Ascending aorta (tissue), 2 donors: ENCODE measurements at places on chromosomes 16 and 17.
A peak's percentile ranks its signal among the peaks of the same experiment; 100 is the strongest.

DNA sequence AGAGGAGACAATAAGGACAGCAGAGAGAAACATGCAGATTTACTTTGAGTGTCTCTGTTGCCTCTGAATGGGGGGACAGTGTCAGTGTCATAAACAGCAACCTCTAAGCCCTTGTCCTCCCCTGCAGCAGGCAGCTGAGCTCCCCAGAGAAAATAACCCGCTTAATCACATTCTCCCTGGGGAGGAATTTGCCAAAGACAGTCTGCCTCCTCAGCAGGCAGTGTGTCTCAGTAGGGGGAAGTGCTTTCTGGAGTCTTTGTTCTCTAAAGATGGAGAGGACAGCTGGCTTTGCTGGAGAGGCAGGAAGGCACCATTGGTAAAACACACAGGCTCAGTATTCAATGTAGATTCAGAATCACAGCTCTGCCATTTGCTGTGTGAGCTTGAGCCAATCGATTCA is 16.1 kb downstream of the TEKT5 start:
- no peak for DNase-seq

DNA sequence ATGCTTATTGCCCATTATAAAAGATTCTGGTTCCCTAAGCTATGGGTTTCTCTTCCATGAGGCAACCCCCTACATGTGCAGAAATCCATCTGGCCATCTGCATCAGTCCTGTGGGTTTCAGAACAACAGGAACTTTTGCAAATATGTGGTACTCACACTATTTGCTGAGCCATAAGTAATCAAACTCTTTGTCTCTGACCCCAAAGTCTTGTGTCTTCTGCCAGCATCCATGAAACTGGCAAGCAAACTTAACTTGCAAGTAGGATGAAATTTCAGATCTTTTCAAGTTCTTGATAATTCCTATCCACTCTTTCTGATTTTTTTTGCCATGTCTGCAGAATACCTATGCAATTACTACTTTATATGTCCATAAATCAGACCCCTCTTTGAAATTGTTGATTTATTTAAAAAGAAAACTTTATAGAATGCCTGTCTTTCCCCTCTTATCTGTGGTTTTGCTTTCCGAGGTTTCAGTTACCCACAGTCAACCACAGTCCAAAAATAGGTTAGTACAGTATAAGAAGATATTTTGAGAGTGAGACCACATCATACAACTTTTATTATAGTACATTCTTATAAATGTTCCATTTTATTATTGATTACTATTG is 158.4 kb upstream of the IRX3 start:
- DNase-seq = no peak

GRCh38 chr17:8868529-8868951 is 1.1 kb upstream of the PIK3R6 start:
- peak; percentile 9 for DNase-seq

DNA sequence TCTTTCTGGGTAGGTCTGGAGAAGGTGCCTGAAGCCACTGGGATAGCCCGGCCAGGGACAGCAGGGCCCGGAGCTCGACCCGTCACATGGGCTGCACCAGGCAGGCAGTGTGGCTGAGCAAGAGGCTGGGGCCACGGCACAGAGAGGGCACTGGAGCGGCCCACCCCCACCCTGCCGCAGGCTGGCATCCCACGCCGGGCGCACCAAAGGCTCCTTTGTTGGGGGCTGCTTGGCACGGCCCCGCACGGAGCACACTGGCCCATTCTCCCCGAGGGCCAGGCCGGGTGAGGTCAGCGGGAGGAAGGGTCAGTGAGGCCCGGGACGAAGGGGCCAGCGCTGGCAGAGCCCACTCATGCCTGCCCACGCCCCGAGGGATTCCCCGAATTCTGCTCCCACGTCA is 36.5 kb upstream of the PVALEF start:
- no peak for DNase-seq

DNA sequence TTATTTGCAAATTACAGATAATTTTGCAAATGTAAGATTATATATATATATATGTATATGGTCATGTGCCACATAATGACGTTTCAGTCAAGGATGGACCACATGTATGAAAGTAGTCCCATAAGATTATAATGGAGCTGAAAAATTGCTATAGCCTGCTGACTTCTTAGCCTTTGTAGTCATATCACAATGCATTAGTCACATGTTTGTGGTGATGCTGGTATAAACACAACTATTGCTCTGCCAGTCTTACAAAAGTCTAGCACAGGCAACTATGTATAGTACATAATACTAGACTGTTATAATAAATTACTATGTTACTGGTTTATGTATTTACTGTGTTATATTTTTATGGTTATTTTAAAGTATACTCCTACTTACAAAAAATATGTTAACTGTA is 444.3 kb downstream of the KCNJ2 start:
- no peak for DNase-seq

DNA sequence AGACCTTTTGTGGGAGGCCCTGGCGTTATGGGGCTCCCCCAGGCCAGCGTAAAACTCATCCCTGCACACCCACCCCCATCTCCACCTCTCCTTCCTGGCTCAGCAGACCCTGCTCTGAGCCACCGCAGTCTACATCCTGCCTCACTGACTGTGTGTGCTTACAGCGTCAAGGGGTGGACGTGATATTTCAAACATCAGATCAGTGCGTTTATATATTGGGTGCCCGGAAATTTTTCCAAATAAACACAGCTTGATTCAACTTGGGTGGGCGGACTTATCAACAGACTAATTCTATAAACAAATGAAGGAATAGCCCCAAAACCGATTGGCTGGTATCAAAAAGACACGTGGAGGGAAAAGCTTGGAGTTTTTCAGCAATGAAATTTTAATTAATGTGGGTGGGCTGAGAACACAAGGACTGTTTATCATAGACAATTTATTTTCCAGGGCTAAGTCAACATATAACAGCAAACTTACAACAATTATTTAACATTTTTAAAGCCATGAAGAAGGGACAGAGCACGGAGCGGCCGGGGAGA is at the start of gene FOXL1:
TSS of gene FOXL1 (plus strand) at position 489 of the 539 bp plus-strand sequence. CDS start 175 bp downstream, outside the sequence.
- DNase-seq = no peak
